Sigmoid colon (tissue), 7 donors: ENCODE measurements at places on chromosomes 7 and 10. TPM values are rescaled to one million over a fixed set of nuclear protein-coding genes. Genes with fewer than 3 reads are reported as not detected.

Gene INHBA
- total RNA-seq: 3.7 TPM

Gene C10orf105
- total RNA-seq: not detected

Gene WNT8B
- total RNA-seq: not detected

Gene ALDH18A1
- 20.8 TPM for total RNA-seq

Gene SYCE1
- not detected for total RNA-seq

Gene CHRM2
- total RNA-seq: 94.8 TPM

Gene RBAK
- total RNA-seq: 8.9 TPM

Gene AKR1C1
- total RNA-seq: 36.7 TPM

Gene GRID2IP
- total RNA-seq: not detected

Gene GSAP
- 15.1 TPM for total RNA-seq

Gene SFRP5
- 18.3 TPM for total RNA-seq

Gene PGAM2
- total RNA-seq: 2.1 TPM

Gene ANXA8
- total RNA-seq: 0.16 TPM

Gene ANK3
- total RNA-seq: 45.7 TPM

Gene SLC13A4
- total RNA-seq: not detected

Gene SH2D4B
- total RNA-seq: not detected

Gene FAM25A
- not detected for total RNA-seq

Gene ATOH7
- 0.71 TPM for total RNA-seq

Gene SBDS
- total RNA-seq: 116 TPM

Gene SSC4D
- total RNA-seq: not detected

Gene IPMK
- total RNA-seq: 5.0 TPM

Gene HKDC1
- not detected for total RNA-seq

Gene SLC12A9
- 17.4 TPM for total RNA-seq

Gene LIPJ
- 0.16 TPM for total RNA-seq

Gene MACC1
- not detected for total RNA-seq

Gene ARHGEF5
- total RNA-seq: 6.8 TPM

Gene ASZ1
- total RNA-seq: not detected

Gene CCDC7
- 42.9 TPM for total RNA-seq

Gene PLEKHS1
- not detected for total RNA-seq

Gene AKR1C3
- 6.1 TPM for total RNA-seq
